ENCODE measurements at places on chromosomes 12 and 14. TPM values are rescaled to one million over a fixed set of nuclear protein-coding genes. Genes with fewer than 3 reads are reported as not detected.
A peak's percentile ranks its signal among the peaks of the same experiment; 100 is the strongest.

DNA sequence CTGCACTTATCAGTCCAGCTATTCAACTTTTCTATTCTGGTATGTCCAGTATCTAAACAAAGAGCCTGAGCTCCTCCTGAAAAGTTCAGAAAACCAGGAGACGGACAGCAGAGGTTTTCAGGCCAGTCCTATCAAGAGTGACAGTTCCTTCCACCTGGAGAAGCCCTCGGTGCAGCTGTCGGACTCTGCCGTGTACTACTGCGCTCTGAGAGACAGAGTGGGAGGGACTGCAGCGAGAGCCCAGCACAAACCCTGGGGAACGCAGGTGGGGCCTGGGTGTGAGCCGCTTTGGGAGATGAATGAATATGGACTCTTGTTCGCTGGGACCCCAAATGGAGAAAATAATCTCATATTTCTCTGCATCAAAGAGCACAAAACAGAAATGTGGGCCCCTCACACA, 329.8 kb upstream of the OR4E1 start:
- H3K4me1 ChIP-seq = peaks cover 28% of the 10 kb centered on the region
- H3K4me3 ChIP-seq = peak overlapping the region; percentile 84
- H3K27ac ChIP-seq = peak overlapping the region; percentile 78

Gene AKT1
- 113 TPM for total RNA-seq

Gene TMEM121
- total RNA-seq = 6.3 TPM

Gene PALS1
- total RNA-seq = 6.5 TPM

Gene ACADS
- total RNA-seq = 17.8 TPM

DNA sequence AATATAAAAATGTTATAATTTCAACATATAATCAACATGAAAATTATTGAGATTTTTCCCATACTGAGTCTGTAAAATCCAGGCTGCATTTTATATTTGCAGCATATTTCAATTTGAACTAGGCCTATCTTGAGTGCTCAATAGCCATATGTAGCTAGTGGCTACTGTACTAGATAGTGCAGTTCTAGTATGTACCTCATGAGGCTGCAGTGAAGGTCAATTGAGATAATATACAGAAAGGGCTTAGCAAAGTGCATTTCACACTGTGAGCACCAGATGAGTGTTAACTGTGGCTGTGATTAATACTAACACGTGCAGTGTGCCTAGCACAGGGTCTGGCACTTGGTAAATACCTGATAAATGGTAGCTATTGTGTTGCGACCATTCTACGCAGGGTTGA, 5.4 kb upstream of the SLC22A17 start:
- H3K4me3 ChIP-seq = no peak overlapping the region
- no peaks in the 10 kb centered on the region for H3K36me3 ChIP-seq
- DNase-seq = no peak
- no peak overlapping the region for H3K27ac ChIP-seq
- H3K27me3 ChIP-seq = peaks cover 13% of the 10 kb centered on the region

Gene RTL1
- total RNA-seq = not detected

DNA sequence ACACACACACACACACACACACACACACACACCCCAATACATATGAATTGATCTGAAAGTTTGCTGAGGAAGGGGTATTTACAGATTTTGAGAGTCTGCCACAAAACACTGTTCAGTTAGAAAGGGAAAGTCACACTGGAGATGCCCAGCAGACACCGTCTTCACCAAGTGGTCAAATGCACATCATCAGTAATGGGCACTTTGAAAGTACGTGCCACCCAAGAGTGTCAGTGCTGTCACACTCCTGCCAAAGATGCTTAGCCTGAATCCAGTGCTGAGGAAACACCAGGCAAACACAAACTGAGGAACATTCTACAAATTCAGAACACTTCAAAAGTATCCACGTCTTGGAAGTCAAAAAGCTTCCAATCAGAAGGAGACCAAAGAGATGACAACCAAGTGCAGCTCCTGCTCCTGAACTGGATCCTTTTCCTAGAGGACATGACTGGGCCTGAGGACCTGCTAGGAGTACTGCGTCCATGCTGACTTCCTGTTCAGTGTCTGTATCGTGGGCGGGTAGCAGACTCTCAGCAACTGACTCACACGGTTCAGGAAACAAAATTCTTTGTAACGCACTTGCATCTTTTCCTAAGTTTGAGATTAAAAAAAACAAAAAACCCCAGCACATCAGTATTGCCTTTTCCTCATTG, 18.6 kb downstream of the PSMC1 start:
- peaks cover 30% of the 10 kb centered on the region for H3K4me1 ChIP-seq
- H3K27me3 ChIP-seq = no peaks in the 10 kb centered on the region
- peaks cover 11% of the 10 kb centered on the region for H3K36me3 ChIP-seq
- DNase-seq = peak; percentile 23
- peak overlapping the region; percentile 88 for H3K27ac ChIP-seq

DNA sequence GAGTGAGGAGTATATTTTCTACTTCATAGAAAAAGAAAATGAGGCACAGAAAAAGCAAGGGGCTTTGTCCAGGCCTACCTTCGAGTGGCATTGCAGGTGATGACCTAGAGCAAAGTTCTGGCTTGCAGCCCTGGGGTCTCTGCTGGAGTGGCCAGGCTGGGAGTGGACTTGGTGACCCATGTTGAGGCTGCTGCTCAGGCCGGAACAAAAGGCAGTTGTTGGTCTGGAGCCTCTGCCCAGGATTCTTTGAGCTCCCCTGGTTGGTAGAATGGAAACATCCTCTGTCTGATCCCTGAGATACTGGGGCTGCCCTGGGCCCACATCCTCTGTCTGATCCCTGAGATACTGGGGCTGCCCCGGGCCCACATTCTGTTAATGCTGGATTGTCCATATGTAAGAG, 86.1 kb downstream of the ADCK1 start:
- no peak overlapping the region for H3K27ac ChIP-seq
- no peaks in the 10 kb centered on the region for H3K27me3 ChIP-seq
- peaks cover 10% of the 10 kb centered on the region for H3K36me3 ChIP-seq

Gene TAS2R8
- total RNA-seq = not detected

All from activated T-cell treated with anti-CD3 and anti-CD28 coated beads, Interleukin-2, amount 50 U/mL, for 72 hours (primary cell).